Suprapubic skin (tissue), 4 donors: ENCODE measurements at places on chromosomes 3 and 15. TPM values are rescaled to one million over a fixed set of nuclear protein-coding genes. Genes with fewer than 3 reads are reported as not detected.

The SAMD7 gene
- total RNA-seq = not detected

The GOLGA8N gene
- total RNA-seq = 4.0 TPM

The SLC51A gene
- not detected for total RNA-seq

The GPR149 gene
- total RNA-seq = 0.25 TPM

The SPINK8 gene
- not detected for total RNA-seq

The ADGRG7 gene
- not detected for total RNA-seq

The GP9 gene
- not detected for total RNA-seq

The TM4SF18 gene
- 7.9 TPM for total RNA-seq

The CYP11A1 gene
- 0.47 TPM for total RNA-seq

The SENP2 gene
- 23.1 TPM for total RNA-seq

The TSPAN3 gene
- 102 TPM for total RNA-seq

The NXPE3 gene
- 3.9 TPM for total RNA-seq

The DET1 gene
- 4.3 TPM for total RNA-seq

The CFAP92 gene
- total RNA-seq = 1.4 TPM

The WWTR1 gene
- total RNA-seq = 54.6 TPM

The MEIS2 gene
- total RNA-seq = 9.0 TPM

The ROPN1 gene
- total RNA-seq = 1.4 TPM

The HEXA gene
- 55.0 TPM for total RNA-seq
